ENCODE measurements at places on chromosomes 6 and 20.

- DNase-seq: no peak
Measured at GRCh38 chr6:132927713-132928112, 113.3 kb downstream of the RPS12 start.

DNA sequence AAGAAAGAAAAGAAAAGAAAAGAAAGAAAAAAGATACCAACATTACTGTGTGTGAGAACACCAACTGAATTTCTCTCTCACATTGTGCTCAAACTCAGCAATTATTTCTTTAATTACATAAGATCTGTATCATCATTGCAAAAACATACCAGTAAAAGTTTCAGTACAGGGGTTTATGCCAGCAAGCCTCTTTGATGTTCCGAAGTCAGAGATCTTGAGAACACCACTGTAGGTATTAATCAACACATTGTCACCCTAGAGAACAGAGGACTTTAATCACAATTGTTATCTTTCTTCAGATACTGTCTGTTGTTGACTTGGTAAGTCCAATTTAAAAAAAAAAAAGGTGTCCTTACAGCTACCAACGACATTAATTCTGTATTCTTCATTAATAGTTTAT, 60.9 kb upstream of the MAP7 start:
- DNase-seq: no peak

GRCh38 chr6:110951986-110952794, 6.3 kb upstream of the GTF3C6 start:
- no peak for DNase-seq

- no peak for DNase-seq
Measured at GRCh38 chr6:118896339-118897136, 2.6 kb downstream of the ASF1A start.

GRCh38 chr6:34598712-34599111, 42.6 kb upstream of the SPDEF start:
- DNase-seq: no peak

All from NCI-H187 (cell line).